Stimulated activated CD4-positive, alpha-beta T cell treated with anti-CD3 and anti-CD28 coated beads, Interleukin-1b, Interleukin-23, amount 100 ng/mL, for 1 hour (primary cell): ENCODE measurements at places on chromosomes 2 and 18.

DNA sequence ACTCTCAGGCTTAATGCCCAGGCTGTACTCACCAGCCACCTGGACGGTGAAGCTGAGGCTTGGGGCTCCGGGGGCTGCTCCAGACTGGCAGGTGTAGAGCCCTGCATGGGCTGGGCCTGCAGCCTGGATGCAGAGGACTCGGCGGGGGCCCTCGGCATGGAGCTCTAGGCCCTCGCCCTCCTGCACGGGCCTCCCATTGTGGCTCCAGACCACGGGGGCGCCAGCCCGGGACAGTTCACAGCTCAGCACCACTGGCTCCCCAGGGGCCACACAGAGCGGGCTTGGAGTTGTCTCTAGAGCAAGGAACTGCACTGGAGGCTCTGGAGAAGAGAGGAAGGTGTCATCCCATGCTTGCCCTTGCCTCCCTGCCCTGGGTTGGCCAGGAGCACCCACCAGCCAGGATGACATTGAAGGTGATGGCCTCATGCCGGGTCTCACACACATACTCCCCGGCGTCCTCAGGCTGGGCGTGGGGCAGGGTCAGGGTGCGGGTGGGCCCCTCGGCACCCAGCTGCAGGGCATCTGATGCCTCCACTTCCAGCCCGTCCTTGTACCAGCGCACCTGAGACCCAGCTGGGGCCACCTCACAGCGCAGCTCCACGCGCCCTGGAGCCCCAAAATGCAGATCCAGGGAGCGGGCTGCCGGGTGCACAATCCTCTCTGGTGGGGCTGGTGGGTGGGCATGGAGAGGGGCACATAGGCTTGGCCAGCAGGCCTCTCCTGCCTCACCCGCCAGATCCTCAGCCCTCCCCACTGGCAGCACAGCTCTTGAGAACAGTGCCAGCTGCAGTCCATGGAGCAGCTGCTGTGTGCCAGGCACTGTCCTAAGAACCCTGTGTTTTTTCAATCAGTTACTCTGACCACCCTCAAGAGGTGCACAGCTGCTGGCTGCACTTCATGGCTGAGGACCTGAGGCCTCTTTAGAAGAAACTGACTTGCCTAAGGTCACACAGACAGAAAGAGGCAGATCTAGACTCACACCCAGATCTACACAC is 13.3 kb downstream of the OBSL1 start:
- DNase-seq, result no peak

- DNase-seq, result no peak
Observed at GRCh38 chr2:17107151-17107550, 411.1 kb downstream of the RAD51AP2 start.

GRCh38 chr2:196431957-196432356 is 207.6 kb upstream of the CCDC150 start:
- no peak for DNase-seq

DNA sequence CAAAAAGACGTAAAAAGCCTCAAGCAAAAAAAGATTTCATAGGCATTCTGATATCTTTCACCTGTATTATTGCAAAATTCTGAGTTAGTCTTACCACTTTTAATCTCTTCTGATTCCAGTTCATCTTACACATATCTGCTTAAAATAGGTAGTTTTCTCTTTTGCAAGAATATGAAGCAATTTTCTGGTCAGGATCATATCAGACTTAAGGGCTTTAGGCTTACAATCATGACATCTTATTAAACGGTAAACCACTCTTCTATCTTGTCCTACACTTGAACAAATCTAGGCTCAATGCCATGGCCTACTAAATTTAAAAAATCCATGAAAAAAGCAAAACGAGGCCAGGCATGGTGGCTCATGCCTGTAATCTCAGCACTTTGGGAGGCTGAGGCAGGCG is 50.1 kb upstream of the GAREM1 start:
- DNase-seq, result no peak

DNA sequence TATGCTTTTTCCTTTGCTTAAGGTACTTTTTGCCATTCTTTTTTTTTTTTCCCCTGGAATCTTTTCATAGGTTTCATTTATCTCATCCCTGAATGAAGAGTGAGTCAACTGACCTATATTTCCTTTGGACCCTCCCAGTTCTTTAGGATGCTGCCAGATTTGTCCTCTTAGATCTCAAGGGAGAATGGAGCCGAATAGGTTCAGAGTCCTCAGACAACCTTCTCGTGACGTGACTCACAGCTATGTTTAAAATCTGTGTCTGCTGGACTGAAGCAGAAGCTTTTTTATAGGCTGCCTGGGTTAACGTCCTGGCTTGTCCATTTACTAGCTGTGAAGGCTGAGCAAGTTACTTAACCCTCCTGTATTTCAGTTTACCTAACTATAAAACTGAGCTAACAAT is 358.6 kb downstream of the DLGAP1 start:
- DNase-seq, result no peak

DNA sequence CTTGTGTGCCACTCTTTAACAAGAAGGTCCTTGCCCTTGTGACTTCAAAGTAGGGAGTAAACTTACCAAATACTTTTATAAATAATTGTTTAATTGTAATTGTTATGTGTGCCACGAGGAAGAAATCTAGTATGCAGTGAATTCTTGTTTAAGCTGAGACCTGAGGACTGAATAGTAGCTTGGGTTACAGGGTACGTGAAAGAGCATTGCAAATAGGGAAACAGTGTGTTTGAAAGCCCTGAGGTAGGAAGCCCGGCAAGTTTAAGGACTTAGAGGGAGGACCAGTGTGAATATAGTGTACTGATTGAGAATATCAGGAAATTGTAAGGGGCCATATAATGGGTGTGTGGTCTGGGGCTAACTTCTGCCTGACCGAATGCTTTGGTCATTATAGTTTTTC is 26.2 kb downstream of the PHLPP1 start:
- no peak for DNase-seq

DNA sequence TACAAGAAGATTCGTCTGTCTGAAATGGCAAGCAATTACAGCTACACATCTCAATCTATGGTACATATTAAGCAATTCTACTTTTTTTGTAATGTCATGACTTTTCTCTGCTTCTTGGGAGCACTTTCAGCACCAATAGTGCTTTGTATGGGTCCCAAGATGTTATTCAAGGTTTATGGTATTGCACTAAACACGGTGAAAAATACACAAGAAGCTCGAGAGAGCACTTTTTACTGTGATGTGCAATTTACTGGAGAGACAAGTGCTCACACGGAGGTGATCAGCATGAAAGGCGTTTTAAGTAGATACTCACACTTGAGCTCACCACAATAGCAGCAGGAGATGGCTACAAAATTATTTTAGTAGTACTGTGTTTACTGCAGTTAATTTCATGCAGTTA is 783.6 kb downstream of the CBLN2 start:
- DNase-seq, result no peak

DNA sequence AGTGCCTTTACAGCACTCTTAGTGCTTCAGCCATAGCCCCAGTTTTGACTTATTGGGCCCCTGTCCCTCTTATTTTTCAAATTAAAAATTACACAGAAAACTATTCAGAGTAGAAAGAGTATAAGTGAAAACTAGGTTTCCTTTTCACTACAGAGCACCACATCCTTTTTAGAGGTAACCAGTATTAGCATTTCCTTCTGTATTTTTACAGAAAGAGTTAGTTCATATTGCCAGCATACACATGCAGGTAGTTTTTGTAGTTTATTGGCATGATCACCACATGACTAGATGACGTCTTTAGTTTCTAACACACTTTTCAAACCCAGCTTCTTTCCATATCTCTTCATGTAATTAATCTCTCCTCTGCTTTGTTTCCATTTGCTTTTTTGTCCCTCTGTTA is 66.4 kb downstream of the UBE2E3 start:
- no peak for DNase-seq

- DNase-seq, result no peak
Observed at GRCh38 chr2:179410552-179411356, 146.1 kb upstream of the SESTD1 start.

GRCh38 chr2:237109421-237109934 is 23.8 kb downstream of the COPS8 start:
- DNase-seq, result no peak

GRCh38 chr2:113324684-113325160 is 46.0 kb upstream of the PAX8 start:
- peak; percentile 35 for DNase-seq

- no peak for DNase-seq
Observed at GRCh38 chr18:69401972-69402532, 1.4 kb downstream of the DOK6 start.

DNA sequence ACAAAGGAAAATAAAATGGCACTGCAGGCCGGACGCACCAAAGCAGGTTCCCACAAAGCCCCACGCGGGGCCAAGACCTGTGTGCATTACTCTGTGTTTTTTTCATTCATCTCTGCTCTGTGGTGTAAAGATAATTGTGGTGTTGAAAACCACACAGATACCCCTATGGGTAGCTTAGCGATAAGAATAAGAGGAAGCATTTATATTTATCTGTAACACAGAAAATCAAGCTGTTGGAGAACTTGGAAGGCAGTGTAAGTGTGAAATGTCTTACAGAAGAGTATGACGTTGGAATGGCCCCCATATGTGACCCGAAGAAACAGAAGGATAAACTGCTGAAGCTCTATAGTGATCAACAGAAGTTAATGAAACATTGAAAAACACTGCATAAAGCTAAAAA is 20.3 kb upstream of the MARCO start:
- DNase-seq, result no peak

- no peak for DNase-seq
Observed at GRCh38 chr2:158518084-158518483, 61.3 kb downstream of the PKP4 start.

GRCh38 chr2:13607139-13607538 is 890.4 kb downstream of the TRIB2 start:
- no peak for DNase-seq

GRCh38 chr2:81739966-81740365 is 1435.4 kb upstream of the LRRTM1 start:
- no peak for DNase-seq

DNA sequence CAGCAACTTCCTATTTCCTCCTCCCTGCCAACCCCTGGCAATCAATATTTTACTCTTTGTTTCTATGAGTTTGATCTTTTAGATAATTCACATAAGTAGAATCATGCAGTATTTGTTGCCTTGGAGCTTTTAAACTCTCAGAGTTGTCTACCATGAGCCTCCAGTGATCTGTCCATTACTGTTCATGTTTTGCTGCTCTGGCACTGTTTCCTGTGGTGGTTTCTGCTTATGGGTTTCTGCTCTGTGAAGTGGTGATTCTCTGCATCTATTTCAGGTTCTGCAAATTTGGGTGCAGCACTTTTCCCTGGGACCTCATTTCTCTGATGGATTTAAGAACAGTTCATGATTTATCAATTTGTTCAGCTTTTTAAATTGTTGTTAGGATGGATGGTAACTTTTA is 908.1 kb upstream of the FANCL start:
- DNase-seq, result no peak

- DNase-seq, result no peak
Observed at GRCh38 chr2:127567351-127567854, 31.9 kb downstream of the MYO7B start.

DNA sequence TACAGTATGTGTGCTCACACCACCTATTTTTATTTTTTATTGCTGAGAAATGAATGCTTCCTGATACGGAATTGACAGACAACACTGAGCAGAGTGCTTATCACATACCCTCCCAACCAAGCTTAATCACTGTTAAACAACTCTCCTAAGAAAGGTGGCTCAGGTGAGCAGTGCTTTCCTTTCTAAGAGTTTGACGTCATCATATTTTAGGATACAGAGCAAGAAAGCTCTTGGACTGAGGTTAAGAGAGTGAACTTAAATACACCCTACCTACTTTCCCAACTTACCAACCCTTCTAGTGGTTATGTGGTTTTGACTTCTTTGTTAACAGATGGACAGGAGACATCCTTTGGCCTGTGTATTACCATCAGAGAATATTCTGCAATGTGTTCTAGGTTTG is 101.2 kb downstream of the NRXN1 start:
- DNase-seq, result no peak

- no peak for DNase-seq
Observed at GRCh38 chr18:21361307-21361880, 119.4 kb downstream of the GREB1L start.

- no peak for DNase-seq
Observed at GRCh38 chr2:72157871-72158771, 10.5 kb upstream of the CYP26B1 start.

- no peak for DNase-seq
Observed at GRCh38 chr2:45506756-45507155, 104.3 kb downstream of the SRBD1 start.

DNA sequence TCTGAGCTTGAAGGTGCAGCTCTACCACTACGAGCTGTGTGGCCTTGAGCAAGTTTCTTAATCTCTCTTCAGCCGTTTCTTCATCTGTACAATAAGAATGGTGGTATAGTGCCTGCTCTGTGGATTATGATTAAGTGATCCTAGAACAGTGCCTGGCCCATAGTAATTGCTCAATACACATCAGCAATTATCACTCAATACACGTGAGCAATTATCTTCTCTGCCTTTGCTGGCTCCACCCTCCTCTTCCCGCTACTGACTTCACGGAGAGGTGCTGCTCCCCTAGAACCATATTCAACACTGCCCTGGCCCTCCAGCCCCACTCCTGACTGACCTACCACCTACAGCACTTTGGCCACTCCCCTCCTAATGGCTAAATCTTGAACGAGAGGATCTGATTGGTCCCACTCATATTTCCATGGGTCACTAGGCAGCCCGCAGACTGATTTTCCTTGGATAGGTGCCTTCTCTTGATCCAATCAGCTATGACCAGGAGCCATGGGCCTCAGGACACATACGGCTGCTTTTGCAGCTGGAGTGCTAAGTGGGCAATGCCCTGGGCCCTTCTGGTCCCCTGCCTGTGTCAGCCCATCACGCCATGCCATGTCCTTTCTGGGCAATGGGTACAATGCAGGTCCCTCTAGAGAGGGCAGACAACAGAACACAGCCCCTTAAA is 77.5 kb downstream of the STPG4 start:
- no peak for DNase-seq

DNA sequence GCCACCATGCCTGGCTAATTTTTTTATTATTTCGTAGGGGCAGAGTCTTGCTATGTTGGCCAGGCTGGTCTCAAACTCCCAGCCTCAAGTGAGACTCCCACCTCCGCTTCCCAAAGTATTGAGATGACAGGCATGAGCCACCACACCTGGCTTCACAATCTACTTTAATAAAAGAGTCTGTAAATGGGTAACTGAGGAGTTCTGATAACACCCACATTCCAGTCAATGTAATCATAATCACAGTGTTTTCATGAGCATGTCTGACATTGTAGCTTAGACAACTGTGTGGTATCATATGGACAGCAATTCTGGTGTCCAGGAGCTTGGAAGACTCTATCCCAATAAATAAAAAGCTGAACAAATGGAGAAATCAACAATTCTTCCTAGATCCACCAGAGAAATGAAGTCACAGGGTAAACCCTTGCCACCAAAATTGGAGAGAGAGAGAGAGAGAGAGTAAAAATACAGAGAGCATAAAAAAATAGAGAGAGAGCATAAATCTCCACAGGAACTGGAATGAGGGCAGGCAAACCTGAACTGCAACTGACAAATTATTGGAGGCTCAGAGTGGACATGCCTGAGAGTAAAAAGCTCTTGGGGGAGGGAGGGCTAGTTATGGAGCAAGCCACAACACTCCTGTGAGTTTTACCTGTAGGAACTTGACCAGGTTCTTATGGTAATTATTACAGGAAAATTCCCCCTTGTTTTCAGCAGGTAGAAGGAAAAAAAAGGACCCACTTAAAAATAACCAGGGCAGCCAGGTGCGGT is 12.4 kb upstream of the NBEAL1 start:
- DNase-seq, result no peak
